Endodermal cell (in vitro differentiated cells): ENCODE measurements at places on chromosomes 5 and 9. TPM values are rescaled to one million over a fixed set of nuclear protein-coding genes. Genes with fewer than 3 reads are reported as not detected.

The SPINK14 gene
- total RNA-seq, result not detected in 2 replicates

DNA sequence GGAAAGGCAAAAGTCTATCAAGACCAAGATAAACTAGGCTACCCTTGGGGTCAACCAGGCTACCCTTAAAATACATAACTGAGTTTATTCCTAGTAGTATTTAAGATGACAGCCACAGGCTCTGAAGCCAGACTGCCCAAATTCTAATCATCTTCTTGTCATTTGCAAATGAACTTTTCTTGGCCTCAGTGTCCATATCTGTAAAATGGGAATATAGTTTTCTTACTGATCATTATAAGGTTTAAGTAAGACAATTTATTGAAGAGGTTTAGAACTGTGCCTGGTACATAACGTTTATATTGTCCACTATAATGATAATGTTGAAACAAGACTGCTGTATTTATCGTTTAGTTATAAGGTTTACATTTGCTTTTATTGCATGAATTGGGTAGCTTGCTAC lies 112.5 kb downstream of the SLC12A2 start:
- DNase-seq, result no peak

DNA sequence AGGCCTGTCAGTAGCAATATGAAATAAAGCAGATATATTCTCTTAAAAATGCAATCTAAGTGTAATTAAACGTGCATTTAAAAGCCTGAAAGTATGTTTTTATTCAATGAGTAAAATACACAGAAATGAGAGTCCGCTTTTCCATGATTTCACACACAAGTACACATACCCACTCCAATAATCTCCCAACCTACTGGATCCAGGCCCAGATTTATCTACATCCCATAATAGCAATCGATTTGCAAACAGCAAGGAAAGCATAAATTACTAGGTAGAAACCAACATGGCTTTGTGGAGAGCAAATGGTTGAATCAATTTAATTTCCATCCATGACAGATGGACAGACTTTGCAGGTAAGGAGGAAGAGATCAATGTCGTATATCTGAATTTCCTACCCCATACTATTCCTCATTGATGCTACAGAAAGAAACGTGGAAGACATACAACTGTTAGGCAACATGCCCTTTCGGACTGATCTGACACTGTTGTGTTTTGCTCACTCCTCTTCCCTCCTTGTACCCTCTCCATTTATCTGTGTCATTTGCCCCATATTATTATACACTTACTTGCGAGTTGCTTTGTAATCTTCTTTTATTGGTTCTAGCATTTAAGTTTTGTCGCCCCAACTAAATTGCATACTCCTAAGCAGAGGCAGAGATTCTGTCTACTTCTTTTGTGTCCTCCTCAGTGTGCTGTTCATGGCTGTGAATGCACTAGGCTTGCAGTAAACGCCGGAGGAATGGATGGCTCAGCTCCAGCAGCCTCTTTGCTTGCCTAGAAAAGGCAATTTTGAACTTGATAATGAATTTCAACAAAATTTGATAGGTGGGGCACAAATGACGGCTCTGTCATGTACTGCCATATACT lies 133.6 kb downstream of the NFIB start:
- no peak for DNase-seq

The CCDC171 gene
- 6.8 to 8.3 TPM (median 7.0 TPM) in 3 replicates for total RNA-seq

GRCh38 chr9:33151007-33151557 lies 16.1 kb downstream of the B4GALT1 start:
- DNase-seq, result peak; percentile 51

- DNase-seq, result no peak
Measured at GRCh38 chr9:106857811-106858470, 5.0 kb upstream of the ZNF462 start.

GRCh38 chr9:95225076-95225725 lies 92.3 kb downstream of the FANCC start:
- DNase-seq, result no peak

- no peak for DNase-seq
Measured at GRCh38 chr5:943201-943917, 50.7 kb downstream of the TRIP13 start.

The CKMT2 gene
- total RNA-seq, result 0.88 to 2.1 TPM (median 0.96 TPM) in 3 replicates

GRCh38 chr9:128824911-128825310 lies 4.7 kb downstream of the SPOUT1 start:
- no peak for DNase-seq

DNA sequence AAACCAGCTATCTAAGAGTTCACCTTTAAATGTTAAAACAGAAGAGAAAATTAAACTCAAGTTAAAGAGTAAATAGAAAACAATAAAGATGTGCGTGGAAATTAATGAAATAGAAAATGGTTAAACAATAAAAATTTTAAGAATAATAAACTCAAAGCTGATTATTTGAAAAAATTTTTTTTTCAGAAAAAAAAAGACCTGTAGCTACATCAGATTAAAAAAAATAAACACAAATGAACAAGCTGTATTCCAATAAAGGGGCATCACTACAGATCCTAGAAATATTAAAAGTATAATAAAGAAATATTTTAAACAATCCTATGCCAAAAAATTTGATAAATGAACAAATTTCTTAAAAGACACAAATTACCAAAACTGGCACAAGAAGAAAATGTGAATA lies 64.1 kb downstream of the DRD1 start:
- no peak for DNase-seq

GRCh38 chr5:131067636-131068035 lies 97.4 kb downstream of the HINT1 start:
- DNase-seq, result no peak

- peak; percentile 66 for DNase-seq
Measured at GRCh38 chr5:171386861-171387344, 746 bp upstream of the NPM1 start.

The HMGCS1 gene
- 131 to 411 TPM (median 142 TPM) in 3 replicates for total RNA-seq

- no peak for DNase-seq
Measured at GRCh38 chr5:4548341-4548740, 591.8 kb upstream of the ADAMTS16 start.

- no peak for DNase-seq
Measured at GRCh38 chr9:3342159-3342777, 183.5 kb downstream of the RFX3 start.

GRCh38 chr9:32399110-32399815 lies 14.8 kb downstream of the ACO1 start:
- no peak for DNase-seq

DNA sequence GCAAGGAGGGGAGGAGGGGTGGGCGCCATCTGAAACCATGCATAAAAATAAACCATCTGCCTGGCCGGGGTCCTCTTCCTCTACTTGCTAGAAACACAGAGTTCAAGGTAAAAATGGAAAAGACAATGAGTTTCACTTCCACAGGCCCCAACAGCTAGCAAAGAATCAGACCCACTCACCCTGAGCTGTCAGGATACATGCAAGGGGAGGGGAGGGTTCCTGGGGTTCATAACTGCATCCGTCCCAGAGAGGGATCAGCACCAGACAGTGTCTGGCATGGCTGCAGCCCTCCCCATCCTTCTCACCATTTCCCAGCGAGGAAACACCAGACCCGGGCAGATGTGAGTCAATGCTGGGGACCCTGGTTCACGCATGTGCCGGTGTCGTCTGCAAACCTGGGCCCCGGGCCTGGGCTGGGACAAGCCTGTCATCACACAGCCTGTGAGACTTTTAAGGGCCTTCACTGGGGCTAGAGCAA lies 55.4 kb downstream of the SEMA4D start:
- no peak for DNase-seq

The SMC5 gene
- total RNA-seq, result 36.8 to 42.5 TPM (median 41.5 TPM) in 3 replicates

The ADGRV1 gene
- 66.2 to 97.6 TPM (median 89.9 TPM) in 3 replicates for total RNA-seq

DNA sequence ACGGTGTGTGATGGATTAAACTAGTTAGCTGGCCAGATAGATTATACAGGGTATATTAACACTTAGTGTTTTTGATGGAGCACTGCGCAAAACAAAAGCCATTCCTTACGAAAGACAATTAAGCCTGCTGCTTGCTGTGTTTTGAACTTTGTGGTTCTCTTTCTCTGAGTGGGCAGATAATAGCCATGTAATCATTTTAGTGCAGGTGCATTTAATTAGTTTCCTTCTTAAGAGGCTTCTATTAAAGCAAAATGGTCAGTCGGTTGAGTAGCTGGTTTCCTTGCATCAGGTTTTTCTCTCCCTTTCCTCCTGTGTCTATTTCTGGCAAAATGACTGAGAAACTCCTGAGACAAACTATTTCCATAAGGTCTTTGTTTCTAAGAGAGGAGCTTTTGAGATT lies 512.5 kb downstream of the DMAC1 start:
- no peak for DNase-seq

GRCh38 chr9:89541798-89542197 lies 43.9 kb upstream of the SEMA4D start:
- peak; percentile 28 for DNase-seq

The RPP25L gene
- 19.3 and 22.4 TPM in 2 replicates for total RNA-seq

DNA sequence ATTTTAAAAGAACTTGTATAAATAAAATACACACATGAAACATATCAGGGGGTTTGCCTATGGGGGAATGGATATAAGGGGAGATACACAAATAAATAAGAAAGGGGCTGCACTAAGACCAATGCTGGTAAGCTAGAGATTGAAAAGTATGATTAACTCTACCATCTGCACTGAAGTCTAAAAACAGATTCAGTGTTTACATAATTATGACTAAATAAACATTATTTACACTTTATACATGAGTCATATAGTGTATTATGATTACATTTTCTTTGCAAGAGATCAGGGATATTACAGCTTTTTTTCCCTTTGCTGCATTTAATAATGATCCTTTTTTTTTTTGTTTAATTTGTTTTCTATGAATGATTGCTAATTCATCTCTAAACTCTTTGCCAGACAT lies 367.9 kb downstream of the TMEM38B start:
- DNase-seq, result no peak

DNA sequence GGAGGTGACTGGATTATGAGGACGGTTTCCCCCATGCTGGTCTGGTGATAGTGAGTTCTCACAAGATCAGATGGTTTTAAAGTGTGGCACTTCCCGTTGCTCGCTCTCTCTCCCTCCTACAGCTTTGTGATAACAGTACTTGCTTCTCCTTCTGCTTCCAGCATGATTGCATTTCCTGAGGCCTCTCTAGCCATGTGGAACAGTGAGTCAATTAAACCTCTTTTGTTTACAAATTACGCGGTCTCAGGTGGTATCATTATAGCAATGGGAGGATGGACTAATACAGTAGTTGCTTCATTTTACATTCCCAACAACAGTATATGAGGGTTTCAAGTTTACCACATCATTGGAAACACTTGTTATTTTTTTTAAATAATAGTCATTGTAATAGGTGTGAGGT lies 937.3 kb upstream of the ARRDC3 start:
- no peak for DNase-seq

DNA sequence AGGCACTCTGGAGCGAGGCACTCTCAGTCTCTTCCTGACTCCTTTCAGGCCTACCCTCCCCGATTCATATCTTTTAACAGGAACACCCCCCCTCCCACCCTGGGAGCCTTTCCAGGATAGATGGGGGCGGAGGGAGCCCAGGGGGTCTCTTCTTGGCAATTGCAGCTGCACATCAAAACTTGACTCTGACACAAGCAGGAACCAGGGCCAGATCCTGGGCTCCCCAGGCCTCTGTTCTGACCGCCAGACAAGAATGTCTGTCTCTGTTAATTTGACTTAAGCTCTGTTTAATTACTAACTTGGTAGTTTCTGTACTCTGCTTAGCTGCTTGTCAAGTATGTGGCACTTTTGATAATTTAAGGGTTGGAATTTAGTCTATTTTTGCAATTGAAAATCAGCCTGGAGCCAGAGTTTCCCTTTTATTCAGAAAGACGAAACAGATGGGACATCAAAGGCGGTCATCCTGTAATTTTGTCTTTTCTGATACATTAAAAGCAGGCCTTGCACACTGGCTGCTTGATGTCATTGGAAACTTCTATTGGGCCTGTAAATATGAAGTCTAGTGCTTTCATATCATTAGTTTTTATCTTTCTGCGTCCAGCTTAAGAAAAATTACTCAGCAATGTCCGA lies 43.3 kb downstream of the ACTL7B start:
- DNase-seq, result no peak

The CTNNA1 gene
- total RNA-seq, result 288 and 298 TPM in 2 replicates

The ASTN2 gene
- 9.3 to 10.6 TPM (median 10.4 TPM) in 3 replicates for total RNA-seq

DNA sequence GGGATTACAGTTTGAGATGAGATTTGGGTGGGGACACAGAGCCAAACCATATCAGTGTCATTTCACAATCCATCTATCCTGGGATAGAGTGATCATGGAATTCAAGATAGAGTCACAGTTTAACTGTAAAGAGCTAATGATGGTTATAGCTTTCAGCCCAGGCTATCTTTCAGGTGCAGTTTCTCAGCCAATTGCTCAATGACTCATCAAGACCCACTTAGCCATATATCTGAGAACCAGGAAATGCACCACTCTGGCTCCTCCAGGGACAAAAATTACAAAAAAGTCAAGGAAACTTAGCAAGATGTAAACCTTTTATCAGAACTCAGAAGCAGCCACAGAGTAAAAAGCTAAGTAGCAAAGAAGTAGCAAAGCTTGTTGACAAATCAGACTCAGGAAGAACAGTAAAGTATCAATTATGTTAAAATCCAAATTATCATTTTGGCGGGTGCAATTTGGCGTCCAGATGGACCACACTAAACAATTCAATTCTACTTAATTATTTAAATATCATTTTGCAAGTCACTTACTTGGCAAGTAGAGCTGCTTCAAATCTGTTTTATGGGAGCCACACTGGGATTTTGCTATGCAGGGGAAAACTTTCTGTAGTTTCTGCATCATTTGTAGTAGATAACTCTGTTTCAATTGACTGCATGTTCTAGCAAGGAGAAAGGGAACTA lies 169.4 kb downstream of the TLE1 start:
- no peak for DNase-seq

- no peak for DNase-seq
Measured at GRCh38 chr5:98781964-98782363, 8.5 kb downstream of the RGMB start.

The ACER2 gene
- total RNA-seq, result 1.2 to 2.3 TPM (median 2.1 TPM) in 3 replicates

GRCh38 chr5:74257060-74257527 lies 383.4 kb downstream of the ENC1 start:
- DNase-seq, result peak; percentile 56

- DNase-seq, result no peak
Measured at GRCh38 chr9:137809040-137809576, 68.5 kb upstream of the CACNA1B start.

GRCh38 chr5:14925326-14925725 lies 53.7 kb upstream of the ANKH start:
- DNase-seq, result no peak

GRCh38 chr9:117772960-117773359 lies 68.8 kb downstream of the TLR4 start:
- no peak for DNase-seq

GRCh38 chr9:25284365-25284764 lies 393.9 kb downstream of the TUSC1 start:
- DNase-seq, result no peak

GRCh38 chr5:177294632-177295031 lies 8.9 kb downstream of the RAB24 start:
- DNase-seq, result no peak

GRCh38 chr5:45399041-45399440 lies 297.1 kb downstream of the HCN1 start:
- peak; percentile 63 for DNase-seq

GRCh38 chr5:128775558-128775957 lies 189.7 kb upstream of the SLC27A6 start:
- DNase-seq, result no peak

DNA sequence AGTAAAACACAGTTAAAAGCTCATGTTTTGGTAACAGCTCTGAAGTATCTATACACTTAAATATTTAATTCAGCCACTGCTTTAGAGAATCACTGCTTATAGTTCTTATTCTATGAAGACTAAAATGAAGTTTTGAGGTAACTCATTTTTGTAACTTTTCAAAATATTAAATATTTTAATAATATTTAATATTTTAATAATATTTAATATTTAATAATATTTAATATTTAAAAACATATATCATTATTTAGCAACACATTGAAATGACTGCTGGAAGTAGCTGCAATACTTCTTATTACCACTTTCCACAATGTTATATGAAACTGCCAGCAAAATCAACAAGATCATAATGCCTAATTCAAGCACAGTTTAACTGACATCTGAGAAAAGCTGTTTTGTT lies 18.7 kb upstream of the GCNT4 start:
- no peak for DNase-seq
